Cerebellum (tissue), 4 donors: ENCODE measurements at places on chromosomes 5 and 9.

GRCh38 chr9:108434502-108434901 is 421.3 kb downstream of the ACTL7B start:
- DNase-seq: no peak

GRCh38 chr5:125798307-125798706 is 624.9 kb upstream of the GRAMD2B start:
- DNase-seq: no peak

DNA sequence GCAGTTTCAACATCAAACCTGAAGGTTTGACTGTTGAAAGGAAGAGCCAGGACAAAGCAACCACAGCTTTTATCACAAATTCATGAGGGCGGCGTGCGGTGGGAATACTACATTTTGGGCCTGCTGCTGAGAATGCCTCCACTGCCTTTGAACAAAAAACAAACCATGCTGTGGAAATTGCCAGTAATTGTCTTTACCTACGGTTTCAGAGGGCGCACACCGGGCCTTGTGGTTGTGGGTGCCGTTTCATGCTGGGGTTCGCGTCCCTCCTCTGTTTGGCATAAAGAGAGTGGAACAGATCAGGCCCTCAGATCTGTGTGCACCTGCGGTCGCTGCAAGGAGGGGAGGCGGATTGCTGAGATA is 27.6 kb upstream of the TCF7 start:
- no peak for DNase-seq

GRCh38 chr5:97923997-97924396 is 741.0 kb upstream of the RIOK2 start:
- DNase-seq: no peak

- no peak for DNase-seq
Observed at GRCh38 chr5:68953231-68953874, 140.5 kb upstream of the SLC30A5 start.
